OCI-M1 (cell line): ENCODE measurements at places on chromosomes 7 and 10.

- DNase-seq = no peak
These were observed 19.1 kb downstream of the CYCS start for GRCh38 chr7:25105911-25106310.

GRCh38 chr7:123338688-123339087 is 138.9 kb upstream of the SLC13A1 start:
- no peak for DNase-seq

DNA sequence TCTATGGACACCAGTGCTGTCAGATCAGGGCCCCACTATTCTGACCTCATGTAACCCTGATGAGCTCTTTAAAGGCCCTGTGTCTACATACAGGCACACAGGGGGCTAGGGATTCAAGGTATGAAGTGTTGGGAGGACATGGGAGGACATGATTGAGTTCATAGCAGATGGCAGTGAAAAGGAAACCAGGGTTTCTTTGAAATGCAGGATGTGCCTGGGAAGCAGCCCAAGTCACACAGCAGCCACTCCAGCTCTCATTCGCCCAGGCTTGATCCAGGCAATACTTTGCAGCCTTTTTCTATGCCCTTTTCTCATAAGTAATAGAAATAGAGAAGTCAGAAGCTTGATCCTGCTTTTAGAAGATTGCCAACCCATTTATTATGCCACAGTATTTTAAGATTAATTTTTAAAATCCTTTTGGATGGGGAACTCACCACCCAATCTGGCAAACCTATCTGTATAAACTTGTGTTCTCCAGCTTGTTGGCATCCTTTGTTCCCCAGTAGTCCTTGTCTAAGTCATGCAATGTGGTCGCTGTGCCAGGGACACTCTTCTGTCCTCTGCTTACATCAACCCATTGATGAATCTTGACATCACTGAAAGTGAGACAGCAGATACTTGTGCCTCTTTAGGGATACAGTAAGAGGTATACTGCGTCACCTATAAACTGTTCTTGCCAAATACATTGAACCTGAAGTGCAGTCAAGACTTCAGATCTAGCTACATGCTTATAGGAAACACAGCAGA is 95.0 kb downstream of the TAF3 start:
- no peak for DNase-seq

GRCh38 chr7:22093936-22094335 is 148.2 kb upstream of the CDCA7L start:
- DNase-seq = no peak

- peak; percentile 9 for DNase-seq
These were observed 208.4 kb downstream of the ACTR3B start for GRCh38 chr7:152967958-152968357.

DNA sequence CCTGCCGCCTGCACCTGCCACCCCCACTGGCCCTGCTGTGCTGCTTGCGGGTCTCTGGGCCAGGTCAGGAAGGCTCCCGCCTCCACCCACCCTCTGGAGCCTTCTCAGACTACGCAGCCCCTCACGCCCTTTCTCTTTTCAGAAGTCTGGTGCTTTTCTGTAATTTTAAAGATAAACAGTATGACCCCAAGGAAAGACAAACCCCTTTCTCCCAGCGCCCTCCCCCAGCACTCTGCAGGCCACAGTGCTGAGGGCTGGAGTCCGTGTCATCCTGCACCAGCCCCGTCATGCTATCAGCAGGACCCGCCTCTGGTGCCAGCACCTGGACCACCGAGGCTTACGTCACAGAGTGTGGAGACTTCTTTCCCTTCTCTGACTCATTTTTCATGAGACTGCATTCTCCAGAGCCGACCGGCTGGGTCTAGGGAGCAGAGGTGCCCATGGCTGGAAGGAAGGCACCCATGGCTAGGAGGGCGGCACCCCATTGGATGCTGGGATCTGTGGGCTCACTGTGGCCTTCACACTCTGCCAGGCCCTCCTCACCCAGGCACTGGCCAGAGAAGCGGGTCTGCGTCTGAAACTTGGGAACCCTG is 53.4 kb downstream of the CFAP46 start:
- DNase-seq = no peak

DNA sequence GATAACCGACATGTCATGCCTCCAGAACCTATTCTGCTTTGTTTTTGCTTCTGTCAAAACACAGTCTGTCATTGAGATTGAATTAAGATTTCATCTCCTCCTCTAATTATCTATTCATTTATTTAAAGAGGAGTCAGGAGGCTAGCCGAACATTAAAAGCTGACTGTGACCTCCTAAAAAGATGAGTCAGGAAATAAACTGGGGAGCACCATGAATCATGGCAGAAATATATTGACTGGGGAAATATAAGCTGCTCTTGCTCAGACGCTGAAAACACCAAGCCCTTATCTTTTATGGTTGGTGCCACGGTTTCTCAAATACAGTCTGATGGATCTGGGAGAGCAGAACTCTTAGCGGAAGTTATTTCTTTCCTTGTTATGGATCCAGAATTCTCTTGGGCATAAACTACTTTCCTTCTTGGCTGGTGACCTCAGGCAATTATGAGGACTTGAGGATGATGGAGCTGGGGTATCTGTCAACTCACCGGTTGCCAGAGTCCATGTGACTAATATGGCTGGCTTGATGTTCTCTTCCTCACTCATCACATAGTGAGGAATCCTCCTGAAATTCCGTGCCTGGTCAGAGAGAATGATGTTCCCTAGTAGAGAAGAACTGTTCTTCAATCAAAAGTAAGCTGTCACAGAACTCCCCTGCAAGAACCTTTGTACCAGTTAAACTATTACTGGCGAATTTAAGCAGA is 307.6 kb upstream of the PHYHIPL start:
- no peak for DNase-seq

DNA sequence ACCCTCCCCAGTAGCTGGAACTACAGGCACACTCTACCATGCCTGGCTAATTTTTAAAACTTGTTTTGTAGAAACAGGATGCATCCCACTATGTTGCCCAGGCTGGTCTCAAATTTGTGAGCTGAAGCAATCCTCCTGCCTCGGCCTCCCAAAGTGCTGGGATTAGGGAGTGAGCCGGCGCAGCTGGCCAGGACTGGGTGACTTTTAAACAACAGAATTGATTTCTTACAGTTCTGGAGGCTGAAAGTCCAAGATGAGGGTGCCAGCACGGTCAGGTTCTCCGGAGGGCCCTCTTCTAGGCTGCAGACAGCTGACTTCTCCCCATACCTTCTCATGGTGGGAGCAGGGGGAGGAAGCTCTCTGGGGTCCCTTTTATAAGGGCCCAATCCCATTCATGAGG is 75.2 kb upstream of the CHST15 start:
- DNase-seq = no peak
